ENCODE measurements at places on chromosomes 7 and 10.

DNA sequence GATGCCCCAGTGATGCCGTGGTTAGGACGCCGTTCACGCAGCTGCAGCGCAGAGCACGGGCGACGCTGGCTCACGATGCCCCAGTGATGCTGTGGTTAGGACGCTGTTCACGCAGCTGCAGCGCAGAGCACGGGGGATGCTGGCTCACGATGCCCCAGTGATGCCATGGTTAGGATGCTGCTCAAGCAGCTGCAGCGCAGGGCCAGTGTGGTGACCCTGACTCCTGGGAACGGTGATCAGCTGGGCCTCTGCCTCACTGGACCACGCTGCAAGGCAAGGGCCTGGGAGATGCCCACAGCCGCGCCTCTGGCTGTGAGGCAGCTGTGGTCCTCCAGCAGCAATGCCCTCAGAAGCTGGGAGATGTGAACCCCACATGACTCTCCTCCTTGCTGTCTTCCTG is 280.6 kb downstream of the DNAJB6 start:
- no peak for DNase-seq

DNA sequence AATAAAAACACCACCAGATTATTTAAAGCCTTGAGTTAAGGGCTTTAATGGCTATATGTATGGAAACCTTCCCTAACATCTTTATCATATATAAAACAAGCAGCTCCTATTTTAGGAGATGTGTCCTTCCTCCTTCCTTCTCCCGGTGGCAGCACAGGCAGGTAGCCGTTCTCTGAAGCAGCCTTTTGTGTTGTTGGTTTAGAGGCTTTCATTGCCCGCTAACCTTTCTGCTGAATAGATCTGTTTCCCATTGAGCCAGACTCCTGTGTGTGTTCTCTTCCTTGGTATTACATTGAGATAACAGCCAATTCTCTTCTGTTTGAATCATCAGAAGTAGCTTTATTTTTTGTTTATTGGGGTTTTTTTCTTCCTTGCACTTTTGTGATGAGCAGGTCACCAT is 131.3 kb downstream of the CACNB2 start:
- no peak for DNase-seq

DNA sequence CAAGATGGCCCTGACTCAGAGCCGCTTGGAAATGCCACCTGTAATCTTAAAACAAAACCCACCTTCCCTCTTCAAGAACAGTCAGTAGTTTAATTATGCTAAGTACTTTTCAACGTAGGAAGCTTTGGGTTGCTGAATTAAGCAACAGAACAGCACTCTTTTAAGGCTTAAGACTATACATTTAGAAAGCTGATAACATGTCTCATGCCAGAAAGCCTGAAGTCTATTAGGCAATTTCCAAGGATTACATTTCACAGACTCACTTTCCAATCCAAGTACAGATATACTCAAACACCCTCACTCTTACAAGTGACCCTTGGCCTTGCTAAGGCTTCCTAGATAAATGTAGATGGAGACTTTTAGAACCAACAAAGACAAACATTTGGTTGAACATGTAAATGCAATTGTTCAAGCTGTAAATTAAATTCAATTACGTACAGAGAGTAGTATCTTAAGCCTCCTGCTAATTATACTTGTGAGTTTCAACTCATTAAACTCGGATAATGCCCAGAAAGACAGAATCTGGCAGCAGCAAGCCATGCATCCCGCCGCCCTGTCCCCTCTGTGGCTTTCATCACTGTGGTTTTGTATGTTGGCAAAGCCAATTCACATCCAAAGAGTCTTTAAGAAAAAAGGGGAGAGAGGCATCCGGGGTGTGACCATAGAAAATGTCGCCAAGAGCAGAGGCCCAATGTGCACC is 283.1 kb upstream of the NRP1 start:
- no peak for DNase-seq

GRCh38 chr10:22389856-22390589 is 44.7 kb downstream of the SPAG6 start:
- DNase-seq, result no peak

GRCh38 chr10:103711351-103711994 is 143.9 kb downstream of the SH3PXD2A start:
- DNase-seq, result no peak

DNA sequence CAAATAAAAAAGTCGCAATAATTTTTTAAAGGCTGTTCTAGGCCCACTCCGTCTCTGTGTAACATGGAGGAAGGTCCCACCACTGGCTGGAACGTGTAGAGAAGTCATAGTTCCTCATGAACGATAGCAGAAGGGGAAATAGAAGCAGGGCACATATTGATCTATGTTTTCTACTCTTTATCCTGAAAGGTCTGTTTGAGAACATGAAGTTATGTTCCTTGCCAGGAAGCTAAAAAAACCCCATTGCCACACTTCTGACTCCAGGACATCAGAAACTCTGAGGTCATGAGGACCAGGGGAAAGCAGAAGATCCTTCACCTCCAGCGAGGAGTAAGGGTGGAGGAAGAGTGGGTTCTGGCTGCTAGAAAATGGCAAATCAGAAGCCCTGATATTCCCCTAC is 10.8 kb downstream of the ANKRD22 start:
- DNase-seq, result no peak

GRCh38 chr7:135240441-135240840 is 6.8 kb downstream of the STRA8 start:
- no peak for DNase-seq

GRCh38 chr7:4775848-4776623 is 613 bp downstream of the AP5Z1 start:
- no peak for DNase-seq

DNA sequence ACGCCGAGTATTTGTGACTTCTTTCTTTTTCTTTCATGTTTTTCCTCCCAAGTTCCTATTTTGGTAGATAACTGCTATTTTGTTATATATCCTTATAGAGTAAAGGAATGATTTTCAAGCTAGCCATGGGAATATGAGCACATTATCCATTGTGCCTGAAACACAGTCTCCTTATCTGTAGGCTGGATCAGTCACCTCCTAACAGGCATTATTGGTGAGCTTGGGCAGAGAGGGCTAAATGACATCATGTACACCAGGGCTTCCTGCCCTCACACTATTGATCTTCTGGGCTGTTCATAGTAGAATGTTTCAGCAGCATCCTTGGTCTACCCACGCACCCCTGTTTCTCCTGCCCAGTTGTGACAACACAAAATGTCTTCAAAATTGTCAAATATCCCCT is 88.1 kb upstream of the CTBP2 start:
- DNase-seq, result no peak

DNA sequence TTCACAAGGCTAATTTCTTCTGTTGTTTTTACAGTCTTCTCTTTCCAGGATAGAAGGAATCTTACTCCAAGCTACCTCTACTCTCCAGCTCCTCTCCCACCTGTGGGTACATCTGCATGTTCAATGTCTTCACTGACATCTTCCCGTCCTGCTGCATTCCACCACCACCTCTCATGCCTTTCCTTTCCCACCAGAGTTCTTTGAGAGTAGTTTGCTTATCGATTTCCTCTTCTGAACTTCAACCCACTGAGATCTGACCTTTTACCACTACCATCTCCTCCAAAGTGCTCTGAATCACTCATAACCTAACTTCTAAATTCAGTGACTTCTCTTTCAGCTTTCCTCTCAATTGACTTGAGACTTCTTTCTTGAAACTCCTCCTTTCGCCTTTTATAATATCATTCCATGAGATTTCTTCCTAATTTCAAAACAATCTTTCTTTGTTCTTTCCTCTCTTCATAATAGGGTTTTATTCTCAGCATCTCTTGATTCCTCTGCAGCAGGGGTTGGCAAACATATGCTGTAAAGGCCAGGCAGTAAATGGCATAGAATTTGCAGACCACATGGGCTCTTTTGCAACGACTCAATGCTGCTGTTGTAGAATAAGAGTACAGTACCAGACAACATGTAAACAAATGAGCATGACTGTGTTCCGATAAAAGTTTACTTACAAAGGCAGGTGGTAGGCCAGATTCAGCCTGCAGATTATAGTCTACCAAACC is 22.1 kb downstream of the ACSL5 start:
- no peak for DNase-seq

DNA sequence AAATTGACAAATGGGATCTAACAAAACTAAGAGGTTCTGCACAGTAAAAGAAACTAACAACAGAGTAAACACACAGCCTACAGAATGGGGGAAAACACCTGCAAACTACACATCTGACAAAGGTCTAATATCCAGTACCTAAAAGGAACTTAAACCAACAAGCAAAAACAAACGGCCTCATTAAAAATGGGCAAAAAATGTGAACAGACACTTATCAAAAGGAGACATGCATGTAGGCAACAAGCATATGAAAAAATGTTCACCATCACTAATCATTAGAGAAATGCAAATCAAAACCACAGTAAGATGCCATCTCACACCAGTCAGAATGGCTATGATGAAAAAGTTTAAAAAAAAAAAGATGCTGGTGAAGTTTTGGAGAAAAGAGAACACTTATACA is 197.4 kb downstream of the KBTBD2 start:
- DNase-seq, result no peak

- no peak for DNase-seq
Observed at GRCh38 chr10:133046390-133046765, 41.3 kb upstream of the ADGRA1 start.

DNA sequence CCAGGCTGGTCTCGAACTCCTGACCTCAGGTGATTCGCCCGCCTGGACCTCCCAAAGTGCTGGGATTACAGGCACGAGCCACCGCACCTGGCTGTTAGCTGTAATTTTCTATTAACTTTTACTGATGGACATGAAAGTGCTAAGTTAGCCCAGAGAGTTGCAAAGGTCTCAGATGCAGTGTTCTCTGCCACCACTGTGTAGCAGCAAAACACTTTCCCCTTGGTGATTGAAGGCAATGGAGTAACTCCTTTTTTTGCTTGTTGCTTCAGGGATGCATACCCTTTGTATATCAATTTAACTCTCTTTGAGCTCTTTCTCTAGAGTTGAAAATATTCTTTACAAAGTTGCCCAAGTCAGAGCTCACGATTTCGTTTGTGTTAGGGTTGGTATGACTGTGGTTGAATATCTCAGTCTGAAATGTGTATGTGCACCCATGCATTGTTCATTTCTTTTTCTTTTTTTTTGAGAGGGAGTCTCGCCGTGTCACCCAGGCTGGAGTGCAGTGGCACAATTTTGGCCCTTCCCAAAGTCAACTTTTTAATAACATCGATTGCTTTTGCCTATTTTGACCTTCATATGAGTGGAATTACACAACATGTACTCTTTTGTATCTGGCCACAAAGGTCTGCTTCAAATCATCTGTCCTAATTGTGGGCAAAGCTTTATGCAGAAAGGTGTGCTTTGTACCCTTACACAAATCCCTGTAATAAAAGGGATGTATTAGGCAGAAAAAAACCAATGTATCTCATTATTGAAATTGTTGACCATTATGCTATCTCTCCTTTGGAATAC is 52.6 kb downstream of the GTF2I start:
- no peak for DNase-seq

- no peak for DNase-seq
Observed at GRCh38 chr10:1037098-1037497, 11.4 kb upstream of the IDI2 start.

DNA sequence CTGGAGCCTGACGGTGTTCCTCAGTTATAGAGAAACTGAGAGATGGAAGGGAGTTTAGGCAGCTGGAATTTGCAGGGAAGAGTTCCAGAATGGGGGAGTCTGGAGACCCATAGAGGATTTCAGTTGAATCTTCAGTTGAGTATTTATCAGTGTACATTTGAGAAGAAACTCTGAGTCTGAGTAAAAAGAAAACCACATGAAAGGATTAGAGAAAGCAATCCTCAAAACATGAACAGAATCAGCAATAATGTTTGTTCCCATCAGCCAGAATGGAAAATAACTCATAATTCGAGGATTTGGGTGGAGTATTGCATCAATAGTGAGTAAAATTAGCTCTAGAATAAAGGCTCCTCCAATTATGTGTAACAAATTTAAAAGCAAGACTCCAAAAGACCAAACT is 130.0 kb upstream of the AHR start:
- no peak for DNase-seq

- DNase-seq, result no peak
Observed at GRCh38 chr10:91944880-91945630, 21.5 kb downstream of the BTAF1 start.

DNA sequence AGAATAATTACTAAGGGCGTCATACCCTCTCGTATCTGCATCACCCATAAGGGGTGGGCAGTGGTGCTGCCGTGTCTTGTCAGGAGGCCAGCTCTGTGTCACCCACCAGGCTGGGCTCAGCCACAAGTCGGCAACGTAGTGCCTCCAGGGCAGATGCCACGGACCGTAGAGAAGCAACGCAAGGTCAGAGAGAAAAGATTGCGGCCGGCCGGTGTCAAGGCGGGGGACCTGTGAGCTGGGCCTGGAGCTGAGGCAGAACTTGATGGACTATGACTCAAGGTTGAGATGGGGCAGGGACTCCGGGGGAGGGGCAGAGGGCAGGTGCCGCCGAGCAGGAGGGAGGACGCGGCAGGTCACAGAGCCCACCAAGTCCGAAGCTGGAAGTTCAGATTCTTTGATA is 29.5 kb downstream of the FOXK1 start:
- no peak for DNase-seq

DNA sequence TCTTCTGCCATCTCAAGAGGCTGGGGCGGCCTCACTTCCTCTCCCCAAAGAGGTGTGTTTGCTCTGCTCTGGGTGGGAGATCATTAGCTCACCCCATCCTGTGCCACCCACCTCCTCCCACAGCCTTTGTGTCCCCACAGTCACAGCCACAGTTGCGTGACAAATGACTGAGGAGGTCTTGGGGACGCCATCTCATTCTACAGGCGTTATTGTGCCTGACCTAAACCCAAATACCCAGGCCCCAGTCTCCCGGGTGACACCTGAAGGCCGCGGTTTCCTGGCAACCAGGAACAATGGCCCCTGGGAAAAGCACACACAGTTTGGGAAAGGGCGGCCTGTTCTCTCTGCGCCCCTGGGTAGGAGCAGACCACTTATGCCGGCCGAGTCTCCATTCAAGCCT is 51.6 kb downstream of the SLIT1 start:
- no peak for DNase-seq

DNA sequence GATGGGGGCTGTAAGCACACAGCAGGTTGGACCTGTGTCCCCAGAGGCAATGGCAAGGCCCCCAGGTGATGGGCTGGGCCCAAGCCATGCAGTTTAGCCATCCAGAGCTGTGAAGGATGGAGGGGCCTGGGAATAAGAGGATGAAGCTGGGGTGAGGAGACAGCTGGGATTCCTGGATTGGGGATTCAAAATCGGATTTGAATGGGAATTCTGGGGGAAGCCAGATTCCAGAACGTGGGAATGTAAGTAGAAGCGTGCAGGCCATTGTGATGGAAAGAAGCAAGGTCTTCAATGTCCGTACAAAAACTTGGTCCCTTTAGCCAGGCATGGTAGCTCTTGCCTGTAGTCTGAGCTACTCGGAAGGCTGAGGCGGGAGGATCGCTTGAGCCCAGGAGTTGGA is 9.8 kb downstream of the SH2B2 start:
- no peak for DNase-seq

Data from NCI-H1417 treated with DMSO at 0.1 percent for 48 hours (cell line).